Cerebellar nuclear complex (tissue), 1 donor: ENCODE measurements at places on chromosomes 4 and X.

- no peak for DNase-seq
These were observed 95.8 kb downstream of the NHSL2 start for GRCh38 chrX:72006461-72006860.

DNA sequence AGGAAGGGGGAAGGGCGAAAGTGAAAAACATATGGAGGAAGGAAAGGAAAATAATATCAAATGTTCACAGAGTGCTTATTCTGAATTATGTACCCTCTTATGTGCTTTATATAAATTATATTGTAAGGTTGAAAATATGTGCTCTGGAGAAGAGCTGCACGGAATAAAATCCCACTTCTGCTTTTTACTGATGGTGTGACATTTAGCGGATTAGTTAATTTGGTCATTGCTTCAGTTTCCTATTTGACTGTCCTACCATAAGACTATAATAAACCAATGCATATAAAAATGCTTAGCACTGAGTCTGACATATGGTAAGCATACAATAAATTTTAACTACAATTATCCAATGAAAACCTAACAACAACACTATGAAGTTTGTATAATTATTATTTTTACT, 86.2 kb downstream of the NPFFR2 start:
- DNase-seq: no peak

DNA sequence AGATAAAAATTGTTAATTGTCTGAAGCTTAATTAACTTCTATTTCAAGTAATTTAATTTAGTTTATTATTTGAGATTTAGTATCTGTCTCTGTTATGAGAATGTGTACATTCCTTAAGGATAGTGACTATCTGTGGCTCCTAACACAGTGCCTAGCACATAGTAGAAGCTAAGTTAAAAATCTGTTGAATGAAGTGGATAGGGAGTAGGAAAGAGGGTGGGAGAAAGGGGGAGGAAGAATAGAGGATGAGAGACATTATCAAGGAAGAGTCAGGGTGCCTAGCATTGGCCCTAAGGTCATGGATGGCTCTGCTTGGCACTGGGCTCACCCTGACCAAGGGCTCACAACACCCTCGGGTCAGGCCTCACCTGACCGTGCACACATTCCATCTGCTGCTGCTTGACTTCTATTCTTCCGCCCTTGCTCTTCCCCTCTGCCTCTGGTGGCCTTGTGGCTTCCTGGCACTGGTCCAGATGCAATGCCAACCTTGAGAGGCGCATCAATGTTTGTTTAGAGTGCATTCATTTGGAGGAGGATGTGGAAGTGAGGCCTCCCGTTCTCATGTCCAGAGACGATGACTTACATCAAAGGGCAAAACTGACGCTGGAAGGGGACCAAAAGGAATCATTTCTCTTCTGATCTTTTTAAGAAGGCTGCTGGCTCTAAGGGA, 42.3 kb downstream of the TRIM2 start:
- DNase-seq: no peak

DNA sequence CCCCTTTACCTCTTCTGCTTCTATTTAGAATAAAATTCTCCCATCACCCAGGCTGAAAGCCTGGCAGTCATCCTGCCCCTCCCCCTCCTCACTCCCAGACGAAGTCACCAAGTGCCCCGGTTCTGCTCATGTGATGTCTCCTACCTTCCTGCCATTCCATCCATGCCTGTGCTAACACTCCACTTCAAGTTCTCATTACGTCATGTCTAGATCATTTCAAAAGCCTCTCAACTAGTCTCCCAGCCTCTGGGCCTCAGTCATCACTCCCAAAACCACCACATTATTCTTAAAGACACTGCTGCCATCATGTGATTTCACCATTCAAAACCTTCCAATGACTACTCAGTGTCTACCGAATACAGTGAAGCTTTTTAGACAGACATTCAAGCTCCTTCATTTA, 17.2 kb upstream of the HOPX start:
- DNase-seq: no peak

GRCh38 chr4:167890226-167890625, 202.1 kb upstream of the ANXA10 start:
- DNase-seq: no peak

- DNase-seq: no peak
These were observed 407.9 kb downstream of the PCDH18 start for GRCh38 chr4:137124278-137124932.

DNA sequence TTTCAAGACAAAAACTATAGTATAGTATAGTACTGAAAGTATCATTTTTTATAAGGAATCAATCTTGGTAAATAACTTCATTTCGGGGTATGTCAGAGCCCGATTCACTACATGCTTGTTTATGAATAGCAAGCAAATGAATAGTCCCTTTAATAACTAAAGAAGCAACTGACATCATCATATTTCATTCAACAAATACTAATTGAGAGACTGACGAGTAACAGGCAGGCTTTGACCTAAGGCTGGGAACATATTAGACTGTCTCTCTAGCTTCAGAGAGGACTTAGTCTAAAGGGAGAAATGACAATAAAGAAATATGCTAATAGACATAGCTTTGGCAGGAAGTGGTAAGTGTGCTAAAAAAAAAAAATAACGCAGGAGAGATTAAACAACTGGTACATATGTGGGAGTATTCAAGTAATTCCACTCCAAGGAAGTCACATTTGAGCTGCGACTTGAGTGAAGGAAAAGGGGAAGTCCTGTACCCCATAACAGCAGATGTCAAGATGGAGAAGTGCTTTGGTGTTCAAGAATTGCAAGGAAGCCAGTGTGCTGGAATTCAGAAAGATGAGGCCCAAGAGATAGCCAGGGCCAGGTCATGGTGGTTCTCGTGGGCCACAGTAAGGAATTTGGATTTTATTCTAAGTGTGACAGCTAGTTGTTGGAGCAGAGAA, 284.9 kb downstream of the FBXO8 start:
- DNase-seq: no peak

GRCh38 chr4:121737846-121738554, 27.0 kb downstream of the SMIM43 start:
- no peak for DNase-seq

- DNase-seq: no peak
These were observed 12.4 kb upstream of the MAOA start for GRCh38 chrX:43643662-43644061.

DNA sequence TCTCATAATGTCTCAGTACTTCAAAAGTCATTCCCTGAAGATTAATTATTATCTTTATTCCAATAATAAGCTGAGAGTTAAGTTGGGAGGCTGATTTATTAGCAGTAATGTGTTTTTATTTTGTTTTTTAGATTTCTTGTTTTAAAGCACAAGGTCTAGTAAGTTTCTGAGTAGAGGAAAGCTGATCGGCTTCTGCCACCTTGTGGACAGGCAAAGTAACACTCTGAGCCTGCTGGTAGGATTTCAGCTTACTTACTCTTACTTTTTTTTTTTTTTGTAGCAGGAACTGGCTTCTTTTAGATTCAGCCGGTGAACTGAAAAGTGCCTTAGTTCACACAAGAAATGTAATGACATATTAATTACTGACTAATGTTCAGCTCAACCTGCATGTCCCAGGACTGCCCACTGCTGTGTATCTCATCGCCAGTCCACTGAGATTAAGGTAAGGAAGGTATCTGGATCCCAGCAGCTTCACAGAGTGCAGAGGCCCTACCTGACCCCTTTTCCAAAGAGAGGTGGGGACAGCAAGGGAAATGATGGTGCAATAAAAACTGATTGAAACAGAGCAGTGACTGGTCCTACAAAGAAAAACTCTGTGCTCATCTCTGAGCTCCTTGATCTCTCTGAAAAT, 126.5 kb downstream of the ADGRA3 start:
- DNase-seq: peak; percentile 38

DNA sequence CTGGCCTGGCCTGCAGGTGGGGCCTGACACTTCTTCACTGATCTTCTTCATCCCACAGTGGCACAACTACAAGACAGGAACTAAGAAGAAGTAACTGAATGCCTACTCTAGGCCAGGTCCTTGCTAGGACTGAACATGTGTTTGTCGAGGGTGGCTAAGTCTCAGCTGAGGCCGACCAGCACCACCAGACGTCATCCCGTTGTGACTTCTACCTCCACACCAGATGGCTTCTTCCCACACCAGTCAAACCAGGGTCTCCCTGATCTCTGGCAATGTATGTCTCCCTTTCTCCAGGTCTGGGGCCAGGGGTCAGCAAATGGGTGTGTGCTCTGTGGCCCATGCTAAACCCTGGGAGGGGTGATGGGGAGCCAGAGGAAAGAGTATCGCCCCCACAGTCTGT, 40.2 kb downstream of the PJA1 start:
- no peak for DNase-seq

DNA sequence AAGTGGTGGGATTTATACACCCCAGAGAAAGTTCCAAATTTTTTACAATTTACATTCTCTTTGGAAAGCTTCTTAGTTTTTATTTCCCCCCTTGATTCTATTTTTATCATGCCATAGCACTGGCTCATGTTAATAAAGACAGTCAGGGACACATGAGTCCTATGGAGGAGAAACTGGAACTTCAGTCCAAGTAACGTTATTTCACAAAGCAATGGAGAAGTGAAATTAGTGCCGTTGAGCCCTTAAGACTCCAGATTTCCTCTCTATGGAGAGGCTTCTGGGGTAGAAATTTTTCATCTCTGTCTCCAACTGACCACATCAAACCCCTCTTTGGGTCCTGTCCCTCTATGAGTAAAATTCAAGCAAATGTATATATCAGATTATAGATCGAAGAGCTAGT, 12.8 kb upstream of the TASL start:
- no peak for DNase-seq
